ENCODE measurements at places on chromosomes 2 and 18. TPM values are rescaled to one million over a fixed set of nuclear protein-coding genes. Genes with fewer than 3 reads are reported as not detected.

FBXO48 gene
- total RNA-seq = 1.8 TPM

PLB1 gene
- 0.61 TPM for total RNA-seq

MRPS9 gene
- total RNA-seq = 54.5 TPM

MITD1 gene
- total RNA-seq = 42.4 TPM

GRCh38 chr18:23752796-23753195 is 63.5 kb downstream of the LAMA3 start:
- DNase-seq = no peak

Measured in SJCRH30 (cell line).